ENCODE measurements at places on chromosomes 13 and 19.
A peak's percentile ranks its signal among the peaks of the same experiment; 100 is the strongest.

DNA sequence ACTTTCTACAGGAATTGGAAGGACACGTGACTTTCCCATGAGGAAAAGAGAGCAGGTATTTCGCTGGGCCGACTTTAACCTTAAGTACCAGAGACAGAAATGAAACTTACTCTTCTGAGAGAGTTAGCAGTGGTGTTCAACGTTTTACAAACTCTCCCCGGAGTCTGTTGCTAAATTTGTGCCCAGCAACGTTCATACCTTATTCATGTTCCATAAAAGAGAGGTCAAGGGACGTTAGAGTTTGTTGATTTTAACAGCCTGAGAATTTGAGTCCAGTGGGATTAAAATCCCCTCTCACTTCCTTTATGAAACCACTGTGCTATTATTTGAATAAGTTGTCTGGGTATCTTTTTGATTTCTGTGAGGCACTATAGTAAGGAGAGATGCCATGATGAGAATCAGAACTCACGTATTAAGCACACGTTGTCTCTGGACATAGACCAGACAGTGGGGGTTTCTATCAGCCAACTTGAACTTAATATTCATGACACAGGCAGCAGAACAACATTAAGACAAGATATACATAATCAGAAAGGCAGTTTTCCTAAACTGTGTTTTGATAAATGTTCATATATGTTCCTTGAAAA lies 33.4 kb downstream of the SPRY2 start:
- ATAC-seq = no peak

GRCh38 chr19:42480335-42481095 lies 37.8 kb upstream of the CXCL17 start:
- ATAC-seq = peak; percentile 88

DNA sequence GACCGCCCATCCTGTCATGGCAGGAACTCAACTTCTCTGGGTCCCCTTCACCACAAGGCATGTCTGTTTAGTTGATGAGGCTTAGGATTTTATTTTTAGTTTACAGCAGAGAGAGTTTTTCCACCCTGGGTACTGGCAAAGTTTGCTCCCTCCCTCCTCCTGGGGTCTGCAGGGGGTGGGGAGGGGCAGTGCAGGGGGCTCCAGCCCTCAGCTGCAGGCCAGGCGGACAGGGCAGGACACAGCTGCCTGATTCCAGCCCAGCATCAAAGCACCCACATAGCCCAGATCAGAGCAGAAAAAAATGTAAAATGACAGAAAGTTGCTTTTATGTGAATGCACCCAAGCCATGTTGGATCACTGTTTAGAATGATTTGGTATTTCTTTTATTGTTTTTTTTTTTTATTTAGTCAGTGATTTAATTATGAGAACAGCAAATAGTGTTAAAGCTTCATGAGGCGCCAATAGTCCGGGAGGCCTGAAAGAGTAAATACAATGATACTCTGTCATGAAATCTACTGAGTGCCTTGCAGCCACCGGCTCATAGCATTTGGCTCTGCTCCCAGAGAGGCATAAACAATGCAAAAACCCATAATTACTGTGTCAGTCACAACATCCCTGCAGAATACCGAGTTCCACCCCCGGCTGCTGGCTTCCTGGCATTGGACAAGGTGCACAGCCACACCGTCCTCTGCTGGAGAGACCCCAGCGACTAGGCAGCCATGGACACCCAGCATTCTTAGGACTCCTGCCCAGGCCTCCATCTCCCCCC lies 923.5 kb downstream of the UQCRFS1 start:
- ATAC-seq = no peak

GRCh38 chr13:40388617-40389016 lies 277.8 kb downstream of the FOXO1 start:
- peak; percentile 98 for ATAC-seq

- ATAC-seq = no peak
These were observed 12.1 kb downstream of the CRYL1 start for GRCh38 chr13:20513466-20513995.

DNA sequence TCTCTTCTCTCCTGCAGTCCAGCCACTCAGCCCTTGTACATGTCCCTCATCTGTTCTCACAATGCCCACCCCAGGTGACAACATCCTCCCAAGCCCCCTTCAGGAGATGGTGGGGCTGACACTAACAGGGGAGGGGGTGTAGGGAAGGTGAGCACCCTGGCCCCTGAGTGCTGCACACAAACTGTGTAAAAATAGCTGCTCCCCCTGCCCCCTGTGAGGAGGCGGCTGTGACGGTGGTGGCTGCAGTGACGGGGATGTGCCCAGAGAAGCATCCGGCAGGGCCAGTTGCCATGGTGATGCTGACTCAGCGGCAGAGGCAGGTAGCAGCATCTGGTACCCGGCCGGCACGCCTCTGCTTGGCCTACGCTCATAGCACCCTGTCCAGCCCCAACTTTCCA lies 13.0 kb upstream of the JUND start:
- ATAC-seq = peak; percentile 32

GRCh38 chr13:41382431-41382830 lies 71.4 kb downstream of the NAA16 start:
- no peak for ATAC-seq

GRCh38 chr19:56155124-56155687 lies 14.1 kb downstream of the ZNF444 start:
- peak; percentile 19 for ATAC-seq

DNA sequence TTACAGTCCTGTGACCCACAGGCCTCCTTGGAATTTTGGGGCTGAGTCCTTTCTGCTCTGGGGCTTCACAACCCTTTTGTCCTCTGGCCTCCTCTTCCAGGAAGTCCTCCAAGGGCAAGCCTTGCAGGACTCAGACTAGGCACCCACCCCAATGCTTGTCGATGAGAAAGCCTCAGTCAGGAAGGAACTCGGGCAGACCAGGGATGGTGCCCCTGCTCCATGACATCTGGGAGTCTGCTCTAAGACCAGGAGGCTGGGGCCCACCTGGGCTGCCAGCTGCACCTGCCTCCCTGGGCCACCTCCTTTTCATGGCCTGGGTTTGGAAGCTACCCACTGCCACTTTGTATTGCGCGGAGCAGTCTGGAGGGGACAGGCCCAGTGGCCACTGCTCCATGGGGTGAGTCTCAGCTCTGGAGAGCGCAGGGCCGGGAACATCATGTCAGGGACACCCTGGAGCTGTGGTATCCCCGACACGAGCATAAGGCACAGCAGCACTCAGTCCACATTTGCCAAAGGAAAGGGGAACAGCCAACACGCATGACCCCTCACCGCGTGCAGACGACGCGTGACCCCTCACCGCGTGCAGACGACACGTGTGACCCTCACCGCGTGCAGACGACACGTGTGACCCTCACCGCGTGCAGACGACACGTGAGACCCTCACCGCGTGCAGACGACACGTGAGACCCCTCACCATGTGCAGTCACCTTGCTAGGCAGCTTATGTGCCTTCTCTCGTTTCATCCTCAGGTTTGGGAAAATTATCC lies 10.8 kb downstream of the C2CD4C start:
- no peak for ATAC-seq

- no peak for ATAC-seq
These were observed 6.7 kb upstream of the GNA15 start for GRCh38 chr19:3129112-3129511.

DNA sequence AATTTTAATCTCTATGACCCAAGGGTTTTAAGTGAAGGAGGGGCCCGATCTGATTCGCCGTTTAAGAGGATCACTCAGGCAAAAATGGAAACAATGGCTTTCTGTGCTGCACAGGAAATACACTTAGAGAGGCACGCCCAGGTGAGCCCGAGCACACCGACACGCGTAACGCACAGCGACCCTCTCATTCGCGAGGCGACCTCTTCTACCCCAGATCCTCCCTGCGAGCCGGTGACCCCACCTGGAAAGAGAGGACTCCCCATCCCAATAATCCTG lies 216 bp downstream of the SH2D3A start:
- ATAC-seq = peak; percentile 33

DNA sequence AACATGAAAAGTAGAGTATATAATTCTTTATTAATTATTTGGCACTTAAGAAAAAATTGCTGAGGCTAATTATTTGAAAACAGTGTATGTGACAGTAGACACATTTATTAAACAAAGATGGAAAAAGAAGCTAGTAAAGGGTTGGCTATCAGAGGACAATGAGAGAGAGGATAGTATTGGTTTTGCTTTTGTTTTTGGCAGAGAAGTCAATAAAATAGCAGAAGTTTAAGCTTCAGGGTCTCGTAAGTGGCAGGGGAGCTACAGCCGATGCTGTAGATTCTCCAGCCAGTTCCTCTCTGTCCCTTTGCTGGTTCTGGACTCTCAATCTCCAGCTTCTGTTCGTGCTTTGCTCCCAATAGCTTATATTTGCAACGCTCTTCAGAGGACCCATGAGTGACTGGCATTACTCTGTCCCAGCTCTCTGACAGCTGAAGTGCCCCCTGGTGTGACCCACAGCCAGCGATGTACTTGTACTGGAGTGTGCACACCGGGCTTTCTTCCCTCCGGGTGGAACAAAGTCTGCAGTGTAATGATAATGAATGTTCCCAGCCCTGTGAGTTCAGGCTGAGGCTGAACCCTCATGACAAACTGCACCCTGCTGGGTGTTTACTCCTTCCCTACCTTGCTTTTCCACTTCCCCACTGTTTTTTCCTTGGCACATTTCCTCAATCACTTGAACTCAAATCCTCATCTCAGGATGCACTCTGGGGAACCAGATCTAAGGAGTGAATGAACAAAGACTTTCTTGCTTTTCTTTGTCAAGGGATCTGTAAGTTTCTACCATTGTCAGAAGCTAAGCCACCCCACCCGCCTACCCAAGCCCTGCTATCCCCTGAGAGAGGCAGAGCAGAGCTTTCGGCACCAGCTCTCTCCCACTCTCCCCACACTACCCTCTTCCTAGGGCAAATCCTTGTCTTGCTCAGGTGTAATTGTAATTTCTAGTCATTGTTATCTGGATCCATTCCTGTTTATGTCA lies 254.8 kb downstream of the LHFPL6 start:
- ATAC-seq = no peak

GRCh38 chr19:46192992-46193650 lies 36.4 kb upstream of the IGFL1 start:
- ATAC-seq = peak; percentile 74

DNA sequence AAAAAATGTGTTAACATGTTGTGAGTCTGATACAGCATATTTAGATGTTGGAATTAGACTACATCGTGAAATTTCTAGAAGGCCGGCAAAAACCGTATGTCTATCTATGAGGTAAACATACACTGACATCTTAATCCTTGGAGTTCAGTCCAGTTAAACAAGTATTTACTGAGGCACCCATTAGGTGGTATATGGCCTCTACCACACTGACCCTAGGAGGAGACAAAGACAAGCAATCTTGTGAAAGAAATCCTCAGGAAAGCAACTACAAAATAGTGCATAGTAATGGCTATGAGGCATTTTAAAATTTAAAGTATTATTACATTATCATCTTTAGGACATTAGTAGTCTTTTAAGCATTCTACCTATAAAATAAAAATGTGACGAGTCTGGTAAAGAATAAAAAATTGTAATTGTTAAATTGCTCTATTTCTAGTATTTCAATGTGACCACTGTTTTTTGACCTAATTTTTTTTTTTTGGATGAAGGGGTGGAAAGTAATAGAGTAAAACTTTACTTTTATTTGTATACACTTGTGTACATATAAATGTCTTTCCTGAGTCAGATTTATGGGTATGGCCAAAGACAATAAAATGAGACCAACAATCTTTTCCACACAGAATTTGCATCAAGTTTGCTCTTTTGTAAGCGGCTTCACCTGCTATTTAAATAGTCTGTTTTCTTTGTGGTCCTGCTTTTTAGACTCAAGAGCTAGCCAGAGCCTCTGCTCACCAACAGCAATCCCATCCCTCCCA lies 50.5 kb downstream of the KATNAL1 start:
- no peak for ATAC-seq

- no peak for ATAC-seq
These were observed 60.2 kb upstream of the CYSLTR2 start for GRCh38 chr13:48593536-48593935.

- ATAC-seq = no peak
These were observed 747.4 kb downstream of the UQCRFS1 start for GRCh38 chr19:28465371-28466086.

- no peak for ATAC-seq
These were observed 388.9 kb upstream of the DACH1 start for GRCh38 chr13:72255908-72256307.

DNA sequence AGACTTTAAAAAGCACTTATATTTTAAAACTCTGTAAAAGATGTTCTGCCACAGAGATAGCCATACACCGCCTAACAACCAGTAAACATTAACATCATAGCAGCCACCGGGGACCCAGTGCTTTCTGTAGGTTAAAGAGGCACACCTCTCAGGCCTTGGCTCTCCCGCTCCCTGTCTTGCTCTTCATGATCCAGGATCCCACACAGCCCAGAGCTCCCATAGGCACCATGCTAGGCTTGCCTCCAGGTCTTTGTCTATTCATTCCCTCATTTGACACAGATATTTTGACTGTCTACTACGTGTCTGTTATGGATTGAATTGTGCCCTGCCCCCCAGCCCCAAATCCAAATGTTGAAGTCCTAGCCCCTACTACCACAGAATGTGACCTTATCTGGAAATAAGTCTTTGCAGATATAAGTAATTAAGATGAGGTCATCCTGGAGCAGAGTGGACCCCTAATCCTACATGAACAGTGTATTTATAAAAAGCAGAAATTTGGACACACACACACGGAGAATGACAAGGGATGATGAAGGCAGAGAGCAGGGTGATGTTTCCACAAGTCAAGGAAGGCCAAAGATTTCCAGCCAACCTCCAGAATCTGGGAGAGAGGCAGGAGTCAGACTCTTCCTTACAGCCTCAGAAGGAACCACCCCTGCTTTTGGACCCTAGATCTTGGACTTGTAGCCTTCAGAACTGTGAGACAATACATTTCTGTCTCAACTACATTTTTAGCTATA lies 272.6 kb downstream of the DNAJC15 start:
- ATAC-seq = no peak

DNA sequence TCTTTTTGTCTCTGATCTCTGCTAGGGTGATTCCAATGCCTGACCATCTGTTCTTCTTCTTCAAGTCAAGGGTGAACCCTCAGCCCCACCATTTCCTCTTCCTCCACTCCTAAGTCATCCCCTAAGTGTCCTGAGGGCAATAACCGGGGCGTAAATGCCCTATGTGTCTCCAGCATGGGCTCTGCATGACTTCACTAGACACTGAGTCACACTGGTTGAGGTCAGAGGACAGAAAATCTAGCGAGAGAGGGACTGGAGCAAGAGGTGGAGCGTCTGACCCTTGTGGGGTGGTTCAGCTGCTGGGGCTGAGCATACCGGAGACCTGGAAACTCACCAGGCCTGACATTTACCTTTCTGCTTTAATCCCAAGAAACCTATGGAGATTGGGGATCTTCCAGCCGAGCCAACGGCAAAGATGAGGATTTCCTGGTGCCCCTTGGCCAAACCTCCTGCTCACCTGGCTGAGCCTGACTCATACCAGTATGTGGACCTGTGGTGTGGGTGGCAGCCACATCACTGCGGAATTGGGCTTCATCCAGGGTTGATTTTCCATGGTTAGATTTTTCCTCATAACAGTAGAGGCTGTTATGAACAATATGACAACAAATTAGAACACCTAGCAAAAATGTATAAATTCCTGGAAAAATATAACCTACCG lies 26.9 kb downstream of the SCGB2B2 start:
- ATAC-seq = no peak

Data from activated T-helper 17 cell treated with anti-CD3 and anti-CD28 coated beads, Interleukin-2, amount 50 U/mL, for 72 hours (primary cell).